ENCODE measurements at places on chromosomes 13 and 19. TPM values are rescaled to one million over a fixed set of nuclear protein-coding genes. Genes with fewer than 3 reads are reported as not detected.

The ZNF296 gene
- 1.1 TPM for total RNA-seq

The CGB2 gene
- total RNA-seq = not detected

- ATAC-seq = no peak
Measured at GRCh38 chr19:7526059-7526929, 3.9 kb downstream of the MCOLN1 start.

GRCh38 chr19:16077984-16078758 lies 1.9 kb downstream of the TPM4 start:
- no peak for ATAC-seq
